ENCODE measurements at places on chromosomes 1 and 21. TPM values are rescaled to one million over a fixed set of nuclear protein-coding genes. Genes with fewer than 3 reads are reported as not detected.

DNA sequence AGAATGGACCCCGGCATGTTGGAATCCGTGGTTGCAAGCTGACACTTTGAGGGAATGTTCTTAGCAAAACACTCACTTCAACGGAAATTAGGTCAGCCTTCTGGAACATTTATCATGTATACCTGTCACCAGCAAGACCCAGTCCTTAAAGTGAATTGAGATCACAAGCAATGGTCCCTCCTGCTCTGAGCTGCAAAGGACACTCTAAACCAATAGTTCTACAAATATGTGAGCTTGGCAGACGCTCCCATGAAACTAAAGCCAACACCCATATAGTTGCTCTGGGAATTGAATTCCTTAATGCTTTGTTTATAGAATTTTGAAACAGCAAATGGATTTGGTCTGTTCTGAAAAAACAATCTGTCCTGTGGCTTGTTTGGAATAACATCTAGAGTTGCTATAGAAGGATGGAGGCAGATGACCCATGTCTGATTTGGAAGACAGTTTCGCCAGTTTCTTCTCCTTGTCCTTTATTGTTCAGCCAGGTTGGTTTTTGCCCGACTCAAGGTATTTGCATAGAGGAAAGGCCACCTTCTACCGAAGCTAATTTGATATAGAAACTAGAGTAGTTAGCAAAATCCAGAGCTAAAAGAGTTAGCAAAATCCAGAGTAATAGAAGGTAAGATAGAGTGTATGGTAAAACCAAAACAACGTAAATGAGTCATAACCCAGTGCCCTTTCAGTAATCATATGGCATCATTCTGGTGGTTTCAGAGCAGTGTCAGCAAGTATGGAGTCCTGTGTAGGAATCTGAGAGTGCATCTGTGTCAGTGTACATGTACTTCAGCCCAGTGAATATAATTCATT, 236.2 kb downstream of the NFIA start:
- peak; percentile 12 for DNase-seq

DNA sequence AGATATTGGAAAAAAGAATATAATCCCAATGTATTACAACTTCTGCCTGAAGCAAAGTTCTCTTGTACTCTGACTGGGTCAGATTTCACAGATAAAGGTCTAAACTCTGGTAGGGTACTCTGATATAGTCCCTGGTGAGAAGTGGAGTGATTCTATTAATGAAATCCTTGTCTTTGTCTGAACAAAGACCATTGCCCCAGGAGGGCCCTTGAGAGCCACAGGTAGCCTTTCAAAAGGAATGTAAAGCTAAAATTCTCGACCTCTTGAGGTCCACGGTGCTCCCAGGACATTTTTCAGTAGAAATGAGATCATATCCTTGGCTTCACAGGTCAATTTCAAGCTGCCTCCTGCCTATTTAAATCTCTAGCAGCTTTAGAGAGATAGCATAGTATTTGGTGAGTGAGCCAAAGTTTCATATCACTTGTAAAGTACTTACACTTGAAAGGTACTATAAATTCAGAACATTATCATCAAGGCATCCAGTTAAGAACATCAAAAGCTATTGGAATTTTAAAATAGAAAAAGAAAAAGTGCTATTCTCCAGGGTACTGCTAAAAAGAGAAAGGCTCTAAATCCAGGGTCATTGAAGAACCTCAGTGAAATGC, 10.1 kb downstream of the TNNI3K start:
- no peak for DNase-seq

GRCh38 chr1:179867493-179868330, 9.9 kb downstream of the TOR1AIP2 start:
- no peak for DNase-seq

The SLAMF7 gene
- total RNA-seq = 152 TPM
